H9 (cell line): ENCODE measurements at places on chromosomes 4 and X. TPM values are rescaled to one million over a fixed set of nuclear protein-coding genes. Genes with fewer than 3 reads are reported as not detected.

DNA sequence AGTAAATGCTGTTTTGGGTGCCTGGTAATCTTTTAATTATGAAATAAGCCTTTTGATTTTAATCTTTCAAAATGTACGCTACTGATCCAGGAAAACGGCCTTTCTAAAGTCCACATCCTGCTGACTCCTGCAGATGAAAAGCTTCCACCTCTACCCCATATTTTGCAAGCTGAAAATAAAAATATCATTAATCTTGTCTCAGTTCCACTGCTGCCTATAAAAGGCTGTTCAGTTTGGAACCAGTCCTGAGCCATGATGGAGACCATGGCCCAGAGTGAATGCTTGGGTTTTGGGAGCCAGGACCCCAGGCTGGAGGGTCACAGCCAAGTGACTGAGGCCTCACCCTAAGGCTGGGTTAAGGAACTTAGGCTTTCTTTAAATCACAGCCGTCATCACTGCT, 110.8 kb downstream of the AFF1 start:
- H3K27ac ChIP-seq: no peak overlapping the region
- no peak for DNase-seq
- no peak overlapping the region for H3K4me3 ChIP-seq

The ABRAXAS1 gene
- 24.7 and 25.8 TPM in 2 replicates for total RNA-seq

GRCh38 chr4:83639849-83640493, 104.1 kb downstream of the GPAT3 start:
- DNase-seq: peak; percentile 38
- no peak overlapping the region for H3K4me3 ChIP-seq
- no peaks in the 10 kb centered on the region for H3K4me1 ChIP-seq
- H3K27me3 ChIP-seq: no peaks in the 10 kb centered on the region
- H3K27ac ChIP-seq: no peak overlapping the region

The DGKK gene
- 1.4 and 1.6 TPM in 2 replicates for total RNA-seq

The RNF212 gene
- total RNA-seq: 3.0 and 3.3 TPM in 2 replicates

The MSX1 gene
- total RNA-seq: not detected in 2 replicates

The GASK1B gene
- total RNA-seq: not detected in 2 replicates

- peaks cover 7% of the 10 kb centered on the region for H3K36me3 ChIP-seq
- no peak for DNase-seq
- no peaks in the 10 kb centered on the region for H3K4me1 ChIP-seq
These were observed 28.7 kb upstream of the IL9R start for GRCh38 chrX:155968791-155969190.

The GRIA2 gene
- not detected in 2 replicates for total RNA-seq

DNA sequence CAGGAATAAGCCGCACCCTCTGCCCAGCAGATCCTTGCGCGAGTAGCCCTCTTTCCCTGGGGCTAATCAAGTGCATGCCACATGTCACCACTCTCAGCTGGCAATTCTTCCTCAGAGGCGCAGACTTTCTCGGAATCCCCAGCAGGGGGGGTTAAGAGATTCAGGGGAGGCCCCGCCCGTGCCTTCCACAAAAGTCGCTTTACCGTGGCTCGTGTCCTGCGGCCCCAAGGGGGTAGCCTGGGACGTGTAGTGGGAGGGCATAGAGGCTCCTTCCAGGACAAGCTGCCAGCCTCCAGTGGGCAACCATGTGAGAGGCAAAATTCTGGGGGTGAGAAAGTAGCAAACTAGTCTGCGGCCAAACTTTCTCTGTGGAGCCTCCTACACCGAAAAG, 652 bp downstream of the SRPX start:
- DNase-seq: peak; percentile 46
- H3K4me3 ChIP-seq: peak overlapping the region; percentile 81
- H3K36me3 ChIP-seq: no peaks in the 10 kb centered on the region; the same call in 2 of the 3 replicates
- H3K27me3 ChIP-seq: peaks cover 13% of the 10 kb centered on the region; the same call in 1 of the 2 replicates

GRCh38 chr4:177558995-177559394, 116.8 kb upstream of the AGA start:
- peaks cover 4% of the 10 kb centered on the region; the same call in 1 of the 2 replicates for H3K4me1 ChIP-seq
- H3K27ac ChIP-seq: no peak overlapping the region
- H3K36me3 ChIP-seq: peaks cover 12% of the 10 kb centered on the region
- H3K4me3 ChIP-seq: no peak overlapping the region; the same call in 1 of the 2 replicates
- no peaks in the 10 kb centered on the region for H3K27me3 ChIP-seq

GRCh38 chr4:41430792-41431191, 107.2 kb upstream of the LIMCH1 start:
- peaks cover 18% of the 10 kb centered on the region for H3K36me3 ChIP-seq
- H3K27ac ChIP-seq: no peak overlapping the region
- no peak for DNase-seq
- H3K4me1 ChIP-seq: peaks cover 18% of the 10 kb centered on the region
- H3K4me3 ChIP-seq: no peak overlapping the region

DNA sequence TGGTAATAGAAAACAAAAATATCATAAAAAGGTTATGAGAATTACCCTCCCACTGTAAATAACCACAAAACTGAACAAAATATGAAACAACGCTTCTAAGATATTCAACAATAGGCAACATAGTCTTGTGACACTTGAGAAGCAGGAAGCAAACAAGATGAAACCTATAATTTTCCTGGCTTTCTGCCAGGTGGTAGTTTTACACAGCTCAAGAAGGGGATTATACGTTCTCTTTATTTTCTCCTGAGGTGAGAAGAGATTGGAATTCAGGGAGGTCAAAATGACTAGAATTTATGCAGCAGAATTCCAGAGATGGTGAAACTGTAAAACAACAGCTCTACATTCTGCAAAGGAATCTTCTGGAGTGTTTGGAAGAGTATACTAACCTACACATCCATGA, 186.0 kb downstream of the HHIP start:
- H3K4me1 ChIP-seq: no peaks in the 10 kb centered on the region
- no peaks in the 10 kb centered on the region for H3K27me3 ChIP-seq
- no peak overlapping the region for H3K27ac ChIP-seq
- no peak for DNase-seq

The CAPN6 gene
- 7.2 and 7.4 TPM in 2 replicates for total RNA-seq

- H3K4me3 ChIP-seq: no peak overlapping the region
- no peaks in the 10 kb centered on the region; the same call in 1 of the 2 replicates for H3K4me1 ChIP-seq
- H3K36me3 ChIP-seq: no peaks in the 10 kb centered on the region
- DNase-seq: no peak
- no peak overlapping the region for H3K27ac ChIP-seq
These were observed 246.6 kb downstream of the THOC2 start for GRCh38 chrX:123486297-123486696.

GRCh38 chr4:146142768-146143167, 32.8 kb upstream of the LSM6 start:
- no peak overlapping the region for H3K4me3 ChIP-seq
- DNase-seq: no peak
- H3K4me1 ChIP-seq: no peaks in the 10 kb centered on the region
- H3K27me3 ChIP-seq: no peaks in the 10 kb centered on the region
- no peaks in the 10 kb centered on the region for H3K36me3 ChIP-seq

DNA sequence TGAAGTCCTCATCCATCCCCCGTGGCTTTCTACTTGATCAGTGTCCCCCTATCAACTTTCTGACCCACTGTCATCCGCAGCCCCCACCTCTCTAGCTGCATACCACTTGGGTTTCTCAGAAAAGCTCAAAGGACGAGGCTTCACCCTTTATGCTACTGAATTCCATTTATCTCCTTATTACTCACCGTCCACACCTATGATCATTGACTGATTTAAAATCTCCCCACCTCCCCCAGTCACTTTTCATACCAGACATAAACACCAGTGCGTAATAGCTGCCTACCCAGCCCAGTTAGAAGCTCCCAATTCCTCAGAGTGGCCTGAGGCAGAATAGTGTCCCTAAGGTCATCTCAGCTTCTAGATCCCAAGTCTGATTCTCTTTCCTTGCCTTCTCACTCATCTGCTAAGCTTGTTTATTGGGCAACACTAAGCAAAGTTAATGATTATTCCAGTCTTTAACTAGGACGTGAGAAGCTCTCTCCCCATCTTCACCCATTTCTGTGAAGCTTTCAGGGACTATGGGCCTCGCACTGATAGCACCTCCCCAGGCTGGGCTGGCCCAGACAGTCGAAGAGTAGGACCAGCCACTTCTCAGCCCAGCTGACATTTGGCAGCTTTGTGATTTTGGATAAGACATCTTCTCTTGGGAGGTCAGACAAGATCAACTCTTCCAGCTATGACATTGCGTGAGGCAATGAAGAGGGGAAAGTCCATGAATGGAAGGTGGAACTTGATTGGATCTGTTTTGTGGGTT, 7.2 kb upstream of the DDX60L start:
- no peaks in the 10 kb centered on the region for H3K4me1 ChIP-seq
- no peak for DNase-seq
- H3K4me3 ChIP-seq: no peak overlapping the region
- no peaks in the 10 kb centered on the region for H3K36me3 ChIP-seq

GRCh38 chrX:40088299-40088625, 9.5 kb downstream of the BCOR start:
- H3K27ac ChIP-seq: no peak overlapping the region
- peak; percentile 63 for DNase-seq
- peaks cover 7% of the 10 kb centered on the region; the same call in 1 of the 2 replicates for H3K36me3 ChIP-seq
- H3K4me1 ChIP-seq: peaks cover 28% of the 10 kb centered on the region
- peak overlapping the region; percentile 72 for H3K4me3 ChIP-seq

The NOX1 gene
- total RNA-seq: not detected in 2 replicates

The DCHS2 gene
- 0.57 and 0.70 TPM in 2 replicates for total RNA-seq

DNA sequence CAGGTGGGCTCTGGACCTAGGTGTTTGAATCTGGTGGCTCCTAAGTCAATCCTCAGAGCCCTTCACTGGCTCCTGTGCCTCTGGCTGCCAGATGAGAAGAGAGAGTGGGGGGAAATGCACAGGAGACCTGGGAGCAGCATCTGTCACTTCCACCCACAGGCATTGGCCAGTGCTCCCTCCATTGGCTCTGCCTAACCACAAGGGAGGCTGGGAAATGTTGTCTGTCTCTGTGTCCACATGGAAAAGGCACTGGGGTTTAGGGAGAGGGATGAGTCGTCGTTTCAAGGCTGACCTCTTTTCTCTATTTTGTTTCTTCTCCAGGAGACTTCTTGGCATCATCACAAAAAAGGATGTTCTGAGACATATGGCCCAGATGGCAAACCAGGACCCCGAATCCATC, 76.4 kb downstream of the CLCN4 start:
- H3K27me3 ChIP-seq: no peaks in the 10 kb centered on the region
- no peaks in the 10 kb centered on the region for H3K4me1 ChIP-seq
- no peak overlapping the region for H3K27ac ChIP-seq
- H3K36me3 ChIP-seq: peaks cover 2% of the 10 kb centered on the region; the same call in 2 of the 3 replicates
- DNase-seq: no peak
- no peak overlapping the region for H3K4me3 ChIP-seq

GRCh38 chr4:163474027-163474426, 473 bp upstream of the TKTL2 start:
- no peak overlapping the region for H3K4me3 ChIP-seq
- H3K27me3 ChIP-seq: no peaks in the 10 kb centered on the region
- no peaks in the 10 kb centered on the region for H3K4me1 ChIP-seq
- no peaks in the 10 kb centered on the region for H3K36me3 ChIP-seq

DNA sequence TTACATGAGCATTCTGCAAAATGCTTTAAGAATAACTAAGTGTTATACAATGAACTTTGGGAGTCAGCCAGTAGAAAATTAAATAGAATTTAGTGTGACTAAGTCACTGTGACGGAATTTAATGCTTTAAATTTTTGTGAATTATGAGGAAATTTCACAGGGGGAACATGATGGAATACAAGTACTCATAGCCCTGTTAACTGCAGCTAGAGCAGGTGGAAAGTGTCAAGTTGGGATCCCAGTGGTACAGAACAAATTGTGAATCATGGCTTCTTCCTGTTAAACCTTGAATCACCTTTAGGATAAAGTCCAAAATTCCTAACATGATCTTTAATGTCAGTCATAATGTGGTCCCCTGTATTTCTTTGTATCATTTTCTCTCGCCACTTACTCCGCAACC, 212.2 kb upstream of the CENPE start:
- peaks cover 2% of the 10 kb centered on the region; the same call in 1 of the 2 replicates for H3K36me3 ChIP-seq
- no peak overlapping the region for H3K27ac ChIP-seq
- no peaks in the 10 kb centered on the region; the same call in 1 of the 2 replicates for H3K4me1 ChIP-seq
- H3K4me3 ChIP-seq: no peak overlapping the region

DNA sequence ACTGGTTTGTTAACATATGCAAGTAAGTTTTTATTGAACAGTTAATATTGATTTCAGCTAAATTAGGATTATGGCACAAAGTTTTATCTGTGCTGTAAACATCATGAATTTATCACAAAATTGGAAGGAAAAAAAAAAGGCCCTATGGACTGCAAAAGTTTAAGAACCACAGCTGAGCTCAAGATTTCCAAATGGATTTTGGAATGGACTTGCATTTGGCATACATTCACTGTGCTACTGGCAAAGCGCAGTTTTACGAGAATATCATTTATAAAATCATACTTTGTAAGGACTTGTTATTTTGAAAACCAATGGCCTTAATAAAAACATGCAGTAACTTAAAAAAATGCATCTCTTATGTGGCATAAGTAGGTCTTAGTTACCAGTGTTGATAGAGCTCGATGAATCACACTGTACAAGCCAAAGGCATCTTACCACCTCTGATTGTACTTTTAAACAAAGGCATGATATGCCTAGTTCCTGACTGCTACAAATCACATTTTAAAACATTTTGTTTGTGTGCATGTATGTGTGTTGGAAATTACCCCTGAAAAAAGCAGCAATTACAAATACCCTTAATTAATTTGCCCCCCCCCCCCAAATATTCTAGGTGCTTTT, 58.6 kb downstream of the TAB3 start:
- H3K4me1 ChIP-seq: no peaks in the 10 kb centered on the region; the same call in 1 of the 2 replicates
- DNase-seq: no peak
- no peak overlapping the region for H3K4me3 ChIP-seq
- H3K27me3 ChIP-seq: no peaks in the 10 kb centered on the region

The TCEAL6 gene
- not detected in 2 replicates for total RNA-seq

DNA sequence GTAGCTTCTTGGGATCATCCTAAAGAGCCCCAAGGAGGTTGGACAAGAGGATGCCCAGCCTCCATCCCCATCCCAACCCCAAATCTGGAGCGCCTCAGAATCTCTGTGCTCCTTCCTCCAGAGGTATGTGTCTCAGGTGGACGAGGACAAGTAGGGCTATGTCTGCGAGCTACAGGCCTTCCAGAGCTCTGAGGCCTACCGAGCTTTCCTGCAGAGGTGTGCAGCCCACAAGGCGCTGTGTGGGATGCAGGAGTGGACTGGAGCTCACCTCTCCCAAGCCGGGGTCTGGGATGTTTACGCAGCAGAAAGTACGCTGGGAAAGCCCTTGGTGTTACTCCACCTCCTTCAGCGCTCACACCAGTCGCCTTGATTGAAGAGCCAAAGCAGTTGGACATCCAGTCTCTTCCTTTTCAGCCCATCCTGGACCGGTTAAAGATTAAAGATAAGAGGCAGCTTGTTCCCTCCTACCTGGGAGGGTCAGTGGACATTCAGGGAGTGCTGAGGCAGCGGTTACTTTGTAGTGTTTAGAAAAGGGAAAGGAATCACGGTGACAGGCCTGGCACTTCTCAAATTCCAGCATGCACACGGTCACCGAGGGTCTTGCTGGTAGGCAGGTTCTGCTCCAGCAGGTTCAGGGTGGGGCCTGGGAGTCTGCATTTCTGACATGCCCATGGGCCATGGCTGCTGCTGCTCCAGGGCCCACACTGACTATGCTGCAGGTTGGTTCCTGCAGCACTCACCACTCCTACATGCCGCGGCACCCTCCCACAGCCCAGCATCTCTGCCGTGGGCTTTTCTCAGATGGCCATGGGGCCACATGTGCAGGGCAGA, 29.5 kb upstream of the JAKMIP1 start:
- H3K4me1 ChIP-seq: no peaks in the 10 kb centered on the region
- no peak overlapping the region for H3K27ac ChIP-seq
- no peaks in the 10 kb centered on the region for H3K27me3 ChIP-seq
- H3K4me3 ChIP-seq: no peak overlapping the region
- peak; percentile 15 for DNase-seq
- H3K36me3 ChIP-seq: no peaks in the 10 kb centered on the region
